ENCODE measurements at places on chromosomes 3 and 15. TPM values are rescaled to one million over a fixed set of nuclear protein-coding genes. Genes with fewer than 3 reads are reported as not detected.

DNA sequence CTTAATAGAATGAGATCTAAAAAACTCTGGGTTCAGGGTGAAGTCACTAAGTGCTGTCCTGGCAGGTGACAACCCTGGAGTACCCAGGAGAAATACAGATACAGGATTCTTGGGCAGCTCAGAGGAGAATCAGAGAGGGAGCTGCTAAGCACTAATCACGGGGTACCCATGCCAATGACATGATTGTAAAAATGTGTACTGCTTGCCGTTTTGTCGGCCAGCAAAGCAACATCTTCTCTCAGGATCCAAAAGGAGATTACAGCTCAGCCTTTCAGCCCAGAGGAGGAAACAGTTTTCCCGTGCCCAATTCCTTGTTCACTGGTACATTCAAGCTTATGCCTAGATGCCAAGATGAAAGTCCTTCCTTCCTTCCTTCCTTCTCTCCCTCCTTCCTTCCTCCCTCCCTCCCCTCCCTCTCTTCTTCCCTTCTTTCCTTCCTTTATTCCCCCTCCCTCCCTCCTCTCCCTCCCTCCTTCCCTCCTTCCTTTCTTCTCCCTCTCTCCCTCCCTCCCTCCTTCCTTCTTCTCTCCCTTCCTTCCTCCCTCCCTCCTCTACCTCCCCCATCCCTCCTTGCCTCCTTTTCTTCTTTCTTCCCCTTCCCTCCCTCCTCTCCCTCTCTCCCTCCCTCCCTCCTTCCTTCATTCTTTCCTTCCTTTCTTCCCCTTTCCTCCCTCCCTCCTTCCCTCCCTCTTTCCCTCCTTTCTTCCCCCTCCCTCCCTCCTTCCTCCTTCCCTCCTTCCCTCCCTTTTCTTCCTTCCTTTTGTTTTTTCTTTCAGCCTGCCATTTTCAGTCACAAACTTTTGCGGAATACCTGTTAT is 4.1 kb upstream of the MINAR1 start:
- DNase-seq, result no peak

GRCh38 chr3:118544458-118544857 is 490.2 kb downstream of the IGSF11 start:
- DNase-seq, result no peak

DNA sequence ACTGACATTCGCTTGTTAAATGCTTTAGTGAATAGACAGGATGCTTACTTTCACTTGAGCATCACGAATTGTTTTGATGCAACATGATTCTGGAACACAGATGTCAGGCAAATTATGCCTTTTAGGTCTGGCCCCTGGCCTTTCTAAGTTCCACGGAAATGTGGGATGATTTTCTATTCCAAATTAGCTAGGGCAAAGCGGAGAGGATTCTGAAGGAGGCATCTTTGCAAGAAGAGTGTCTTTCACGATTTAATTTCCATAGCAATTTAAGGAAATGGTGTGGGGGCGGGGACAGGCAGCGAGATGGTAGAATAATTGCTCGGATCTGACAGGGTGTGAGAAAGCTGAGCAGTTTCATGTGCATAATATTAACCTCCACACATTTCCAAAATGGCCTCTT is 238.5 kb upstream of the KCNMB2 start:
- DNase-seq, result no peak

- DNase-seq, result no peak
Observed at GRCh38 chr3:78879295-78879860, 888.4 kb downstream of the ROBO1 start.

GRCh38 chr3:57555738-57556458 is at the start of gene PDE12:
Gene PDE12 (plus strand): TSS chr3:57556274. CDS start chr3:57556380, 106 bp downstream.
- DNase-seq, result peak; percentile 90

MOBP gene
- polyA plus RNA-seq, result 0.13 TPM

Measured in renal pelvis (tissue), 12 donors.